ENCODE measurements at places on chromosomes 4 and X.

- no peak for DNase-seq
Measured at GRCh38 chrX:7704205-7704604, 138.8 kb upstream of the VCX start.

GRCh38 chrX:39829965-39830364, 267.8 kb downstream of the BCOR start:
- DNase-seq = no peak

DNA sequence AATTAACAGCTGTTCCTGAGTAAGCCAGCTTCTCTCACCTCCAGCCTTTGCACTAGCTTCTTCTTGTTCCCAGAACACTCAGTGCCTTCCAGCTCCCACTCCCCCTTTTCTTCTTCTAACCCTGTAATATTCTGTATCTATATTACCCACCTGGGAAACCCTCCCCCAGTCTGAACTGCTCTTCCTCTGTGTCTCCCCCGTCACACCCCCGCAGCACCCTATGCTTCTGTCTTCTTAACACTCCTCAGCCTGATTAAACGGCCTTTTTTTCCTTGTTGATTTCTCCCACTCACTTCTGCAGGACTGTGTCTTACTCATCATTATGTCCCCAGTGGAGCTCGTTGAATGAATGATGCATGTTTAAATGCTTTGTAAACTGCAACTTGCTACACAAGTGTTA, 9.0 kb upstream of the LONRF3 start:
- DNase-seq = no peak

GRCh38 chr4:41866799-41867677, 68.2 kb upstream of the TMEM33 start:
- DNase-seq = no peak

DNA sequence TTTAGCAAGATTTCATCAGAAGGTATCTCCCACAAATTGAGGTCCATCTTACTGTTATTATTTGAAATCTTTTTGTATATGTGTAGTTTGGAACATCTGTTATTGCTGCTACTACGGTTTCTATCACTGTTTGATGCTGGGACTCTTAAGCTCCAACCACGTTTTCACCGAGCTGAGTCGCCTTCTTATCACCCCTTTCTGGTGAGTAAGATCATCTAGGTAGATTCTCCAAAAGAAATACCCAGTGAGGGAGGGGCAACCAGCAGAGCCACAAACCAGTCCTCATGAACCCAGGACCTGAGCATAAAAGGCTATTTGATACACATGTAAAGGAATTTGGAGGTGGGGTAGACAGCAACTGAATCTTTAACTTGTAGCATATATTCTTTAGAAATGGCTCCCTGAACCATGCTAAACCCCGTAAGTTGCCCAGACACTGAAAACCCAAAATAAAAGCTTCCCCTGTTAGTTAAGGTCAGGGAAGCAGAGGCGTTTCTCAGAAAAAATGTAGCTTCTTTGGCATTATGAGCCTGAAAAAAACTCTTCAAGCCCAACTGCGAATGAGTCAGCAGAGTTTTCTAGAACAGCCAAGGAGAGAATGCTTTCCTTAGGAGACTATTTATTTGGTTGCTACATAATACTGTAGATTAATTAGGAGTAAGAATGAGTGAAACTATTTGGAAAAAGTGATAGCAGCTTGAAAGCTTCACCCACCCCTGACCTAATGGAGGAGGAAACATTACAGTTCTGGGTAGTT, 53.8 kb upstream of the ATXN3L start:
- DNase-seq = no peak

DNA sequence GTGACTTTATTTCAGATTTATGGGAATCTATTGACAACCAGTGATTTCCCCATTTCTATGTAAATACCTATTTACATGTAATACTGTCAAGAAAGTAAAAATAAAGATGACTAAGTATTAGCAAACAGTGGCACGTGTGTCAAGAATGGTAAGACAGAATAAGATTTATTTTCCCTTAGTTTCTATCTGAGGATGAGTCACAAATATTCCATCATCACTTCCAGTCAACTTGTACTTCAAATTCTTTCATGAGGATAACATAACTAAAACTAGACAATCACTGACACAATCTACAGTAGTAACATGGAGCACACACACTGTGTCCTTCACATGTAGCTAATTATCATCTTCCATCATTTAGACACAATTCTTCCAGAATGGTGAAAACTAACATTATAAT, 625.3 kb upstream of the PCDH7 start:
- DNase-seq = no peak

DNA sequence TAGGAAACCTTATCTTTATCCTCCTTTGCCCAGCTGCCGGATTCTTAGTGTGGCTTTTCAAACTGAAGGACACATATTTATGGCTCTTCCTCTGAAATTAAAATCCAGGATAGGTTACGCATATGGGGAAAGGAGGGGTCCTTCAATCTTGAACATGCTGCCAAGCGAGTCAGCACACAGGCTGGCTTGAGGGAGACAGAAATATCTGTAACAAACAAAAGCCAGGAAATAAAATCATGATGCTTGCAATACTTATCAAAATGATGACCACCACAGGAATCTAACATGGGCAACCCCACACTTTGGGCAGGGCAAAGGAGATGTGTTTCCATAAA, 196.4 kb upstream of the LDB2 start:
- DNase-seq = no peak

DNA sequence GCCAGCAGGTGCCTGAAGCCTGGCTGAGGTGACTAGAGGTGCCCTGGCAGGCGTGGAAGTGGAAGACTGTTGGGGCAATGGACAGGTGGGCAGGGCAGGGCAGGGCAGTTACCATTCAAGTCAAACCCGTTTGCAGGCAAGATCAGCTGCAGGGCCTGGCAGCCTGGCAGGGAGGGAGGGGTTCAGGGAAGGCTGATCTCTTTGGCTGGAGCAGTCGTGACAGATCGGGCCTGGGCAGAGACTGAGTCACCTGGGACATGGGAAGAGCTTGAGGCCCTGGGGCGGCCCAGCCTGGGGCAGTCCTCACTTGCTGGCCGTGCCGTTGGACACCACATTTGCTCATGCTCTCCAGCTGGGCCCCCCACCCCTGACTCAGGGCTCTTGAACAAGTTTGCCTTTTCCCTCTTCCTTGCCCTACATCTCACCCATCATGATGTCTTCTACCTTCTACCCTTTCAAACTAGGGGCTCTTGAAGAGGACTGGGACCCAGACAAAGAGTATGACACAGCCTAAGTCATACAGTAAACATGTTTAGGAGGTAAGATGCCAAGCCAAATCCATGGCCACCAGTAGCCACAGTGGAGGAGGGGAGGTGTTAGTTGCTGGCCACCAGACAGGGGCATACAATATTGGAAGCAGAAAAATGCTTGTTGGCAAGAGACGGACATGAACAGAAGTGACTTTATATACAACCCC, 2.0 kb upstream of the ZNF185 start:
- no peak for DNase-seq

GRCh38 chrX:25198891-25199290, 183.1 kb upstream of the ARX start:
- no peak for DNase-seq

DNA sequence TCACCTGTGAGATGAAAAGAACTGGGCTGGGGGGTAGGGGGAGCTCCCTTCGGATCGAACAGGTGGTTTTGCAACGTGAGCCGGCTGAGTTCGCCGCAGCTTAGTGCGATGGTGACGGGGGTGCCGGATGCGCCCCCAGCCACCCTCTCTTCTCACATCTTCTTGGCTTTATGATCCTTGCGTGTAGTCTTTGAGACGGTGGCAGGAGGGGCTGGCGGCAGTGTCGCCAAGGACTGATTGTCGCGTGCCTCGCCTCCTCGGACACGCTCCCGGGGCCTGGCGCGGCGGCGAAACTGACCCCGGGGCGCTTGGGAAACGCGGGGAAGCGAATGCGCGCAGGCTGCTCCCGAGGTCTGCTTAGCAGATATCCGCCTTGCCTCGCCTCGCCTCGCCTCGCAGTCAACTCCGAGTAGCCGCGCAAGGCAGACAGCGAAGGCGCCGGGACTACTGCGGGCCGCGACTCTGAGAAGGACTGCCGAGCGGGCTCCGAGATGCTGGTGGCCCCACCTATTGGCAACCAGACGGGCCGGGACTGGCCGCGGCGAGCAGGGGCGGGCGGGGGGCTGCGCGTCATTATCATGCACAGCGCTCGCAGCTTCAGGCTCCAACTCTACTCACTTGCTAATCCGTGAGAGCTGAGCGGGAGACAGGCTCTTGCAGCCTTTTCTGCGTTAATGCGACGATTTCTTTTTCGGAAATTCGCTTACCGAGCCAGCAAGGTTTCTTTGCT, 1.5 kb downstream of the GRID2 start:
- no peak for DNase-seq

DNA sequence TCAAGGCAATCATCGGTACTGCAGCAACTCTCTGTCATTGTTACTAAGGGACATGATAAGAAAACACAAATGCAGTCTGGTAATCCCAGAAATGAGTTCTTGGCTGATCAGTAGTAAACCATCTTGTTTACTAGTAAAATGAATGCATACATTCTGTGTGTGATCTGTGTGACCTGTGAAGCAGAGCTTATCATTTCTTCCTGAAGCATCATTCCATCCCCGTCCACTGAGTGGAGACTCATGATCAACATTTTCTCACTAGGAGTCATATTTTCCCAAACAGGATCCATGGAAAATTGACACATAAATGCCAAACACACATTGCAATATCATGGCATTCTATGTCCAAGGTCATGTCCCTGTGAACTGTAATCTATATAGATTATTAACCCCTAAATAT, 226.1 kb downstream of the ANKRD50 start:
- DNase-seq = no peak

GRCh38 chr4:159216834-159217233, 114.0 kb downstream of the RAPGEF2 start:
- DNase-seq = no peak

DNA sequence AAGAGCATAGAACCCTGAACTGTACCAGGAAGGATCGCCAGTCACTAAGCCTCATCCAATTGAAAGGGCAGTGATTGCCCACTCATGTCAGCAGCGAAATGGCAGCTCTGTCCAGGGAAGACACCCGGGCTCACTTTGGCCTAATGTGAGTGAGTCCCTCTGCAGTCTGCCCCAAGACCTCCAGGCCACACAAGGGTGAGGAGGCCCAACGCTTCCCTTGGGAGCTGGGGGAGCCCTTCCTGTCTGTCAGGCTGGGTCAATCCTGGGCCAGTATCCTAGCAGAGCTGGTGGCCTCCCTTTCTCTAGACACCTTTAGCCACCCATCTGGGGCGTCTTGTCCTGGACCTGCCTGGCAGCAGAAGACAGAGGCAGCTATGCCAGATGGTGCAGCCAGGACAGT, 39.6 kb upstream of the GPC4 start:
- no peak for DNase-seq

GRCh38 chr4:20658456-20658855, 41.8 kb upstream of the PACRGL start:
- DNase-seq = no peak

- no peak for DNase-seq
Measured at GRCh38 chr4:24729119-24729730, 66.1 kb upstream of the SOD3 start.

DNA sequence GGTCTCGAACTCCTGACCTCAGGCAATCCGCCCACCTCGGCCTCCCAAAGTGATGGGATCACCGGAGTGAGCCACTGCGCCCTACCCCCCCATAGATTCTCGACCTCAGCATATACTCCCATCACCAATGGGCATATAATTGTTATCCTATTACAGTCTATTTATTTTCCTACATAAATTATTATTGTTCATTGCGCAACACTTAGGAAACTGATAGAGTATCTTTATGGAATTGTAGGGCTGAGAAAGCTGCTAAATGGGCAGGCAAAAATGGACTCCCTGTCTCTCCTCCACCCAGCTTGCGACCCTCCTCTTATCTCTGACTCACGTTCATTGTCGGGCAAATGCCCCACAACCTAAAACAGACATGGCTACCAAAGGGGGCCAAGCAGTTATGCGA, 1.0 kb downstream of the ERVMER34-1 start:
- DNase-seq = no peak

GRCh38 chr4:164977243-164978164, at the start of gene TRIM61:
TSS of gene TRIM61 (minus strand) at chr4:164977657. CDS start at chr4:164970002, 7,655 bp downstream.
- DNase-seq = no peak

DNA sequence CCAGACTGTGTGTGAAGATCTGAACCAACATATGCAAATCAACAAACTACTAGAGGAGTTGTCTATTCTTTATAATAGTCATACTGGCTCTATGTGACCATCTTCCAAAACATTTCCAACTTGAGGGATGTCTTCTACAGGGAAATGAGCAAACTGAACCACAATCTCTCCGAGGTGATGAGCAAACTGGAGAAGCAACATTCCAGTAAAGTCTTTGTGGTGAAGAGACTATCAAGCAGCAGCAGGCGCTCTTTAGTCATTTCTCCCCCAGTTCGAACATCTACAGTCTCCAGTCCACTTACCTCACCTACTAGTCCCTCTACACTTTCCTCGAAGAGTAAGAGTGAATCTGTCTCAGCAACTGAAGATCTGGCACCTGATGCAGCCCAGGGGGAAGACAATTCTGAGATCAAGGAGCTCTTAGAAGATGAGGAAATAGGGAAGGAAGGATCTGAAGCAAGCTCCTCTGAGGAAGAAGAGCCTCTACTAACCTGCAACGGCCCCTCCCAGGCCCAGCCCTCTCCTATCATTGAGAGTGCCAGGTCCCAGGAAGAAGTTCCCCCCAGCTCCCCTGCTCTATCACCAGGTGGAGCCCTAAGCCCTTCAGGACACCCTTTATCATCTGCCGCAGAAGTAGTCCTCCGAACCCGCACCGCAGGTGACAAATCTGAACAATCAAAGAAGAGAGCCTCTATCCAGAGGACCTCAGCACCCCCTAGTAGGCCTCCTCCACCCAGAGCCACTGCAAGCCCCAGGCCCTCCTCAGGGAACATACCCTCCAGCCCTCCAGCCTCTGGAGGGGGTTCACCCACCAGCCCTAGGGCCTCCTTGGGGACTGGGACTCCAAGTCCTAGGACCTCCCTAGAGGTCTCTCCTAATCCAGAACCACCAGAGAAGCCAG, 98.1 kb downstream of the HNRNPD start:
- DNase-seq = no peak

- no peak for DNase-seq
Measured at GRCh38 chr4:133467290-133467947, 318.3 kb downstream of the PCDH10 start.

- DNase-seq = no peak
Measured at GRCh38 chr4:110104661-110105060, 93.8 kb downstream of the ELOVL6 start.

Data from SIG-M5 (cell line).